Heart right ventricle (tissue), 16 donors: ENCODE measurements at places on chromosomes 5 and 9. TPM values are rescaled to one million over a fixed set of nuclear protein-coding genes. Genes with fewer than 3 reads are reported as not detected.

DNA sequence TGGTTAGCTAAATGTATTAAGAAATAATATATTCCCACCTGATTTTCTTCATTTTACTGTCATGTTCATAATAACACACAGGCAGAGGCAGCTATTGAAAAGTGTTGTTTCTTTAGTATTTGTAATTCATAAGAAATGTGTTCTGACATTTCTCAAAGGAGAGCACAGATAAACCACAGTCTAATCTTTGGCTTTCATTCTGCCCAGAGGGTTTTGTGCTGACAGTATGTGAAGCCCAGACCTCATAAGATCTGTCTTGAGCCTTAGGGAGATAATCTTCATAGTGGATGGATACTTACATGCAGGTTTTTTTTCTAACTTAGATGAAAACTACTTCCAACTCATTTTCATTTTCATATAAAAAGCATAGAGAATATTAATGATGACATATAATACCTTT lies 206.1 kb downstream of the CHSY3 start:
- DNase-seq: no peak

- no peak for DNase-seq
These were observed at the start of gene CSF2 for GRCh38 chr5:132073231-132074013. TSS of gene CSF2 (plus strand) at chr5:132073789. CDS start at chr5:132073824, 35 bp downstream.

DNA sequence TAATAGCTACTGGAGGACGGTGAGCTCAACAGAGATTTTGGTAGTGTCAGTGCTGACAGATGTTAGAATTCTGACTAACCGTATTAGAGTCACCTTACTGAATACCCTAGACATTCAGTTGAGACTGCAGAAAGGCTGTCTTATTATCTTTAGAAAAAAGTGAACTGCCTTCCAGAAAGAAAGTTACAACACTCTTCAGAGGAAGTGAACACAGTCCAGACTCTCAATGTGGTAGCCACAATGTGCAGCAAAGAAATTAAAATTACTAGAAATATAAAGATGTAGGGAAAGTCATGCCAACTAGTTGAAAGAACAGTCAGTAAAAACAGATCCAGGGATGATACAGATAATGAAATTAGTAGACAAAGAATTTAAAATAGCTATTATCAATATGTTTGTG lies 47.1 kb upstream of the COL15A1 start:
- no peak for DNase-seq

DNA sequence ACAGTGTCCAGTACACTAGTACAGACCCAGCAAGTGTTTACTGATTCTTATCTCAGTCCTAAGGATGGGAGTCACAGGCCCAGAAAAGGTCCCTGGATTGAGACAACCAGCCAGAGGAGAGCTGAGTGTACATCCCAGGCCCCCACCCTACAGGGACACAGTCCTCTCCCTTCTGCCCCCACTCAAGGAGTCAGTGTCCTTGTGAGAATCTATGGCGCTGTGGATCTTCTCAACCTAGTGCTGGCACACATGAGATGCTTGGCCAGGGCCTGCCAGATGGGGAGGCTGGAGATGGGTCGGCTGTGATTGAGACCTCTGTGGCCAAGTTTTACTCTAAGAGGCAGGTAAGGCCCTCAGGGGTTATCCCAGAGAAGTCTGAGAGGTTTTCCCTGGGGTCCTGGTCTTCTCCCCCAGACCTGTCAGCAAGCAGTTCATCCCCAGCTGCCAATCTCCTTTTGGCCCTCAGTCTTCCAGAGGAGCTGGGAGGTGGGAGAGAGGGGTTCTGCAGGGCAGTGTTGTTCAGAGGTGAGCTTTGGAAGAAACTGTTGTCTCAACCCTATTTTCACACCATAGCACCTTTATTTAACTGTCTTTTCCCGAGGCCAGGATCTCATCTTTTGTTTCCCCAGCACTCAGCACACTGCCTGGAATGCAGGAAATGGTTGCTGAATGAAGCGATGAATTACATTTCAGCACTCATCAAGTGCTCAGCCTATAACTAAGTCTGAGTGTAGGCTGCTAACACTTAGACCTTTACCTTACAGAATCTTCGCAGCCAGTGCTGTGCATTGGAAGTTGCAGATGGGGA lies 3.2 kb upstream of the NSD1 start:
- no peak for DNase-seq

The PCDHA1 gene
- not detected for total RNA-seq

The DNAJA1 gene
- 52.6 TPM for total RNA-seq

GRCh38 chr5:131986161-131986912 lies 25.1 kb downstream of the ACSL6 start:
- no peak for DNase-seq
